ENCODE measurements at places on chromosomes 1 and 21. TPM values are rescaled to one million over a fixed set of nuclear protein-coding genes. Genes with fewer than 3 reads are reported as not detected.

DNA sequence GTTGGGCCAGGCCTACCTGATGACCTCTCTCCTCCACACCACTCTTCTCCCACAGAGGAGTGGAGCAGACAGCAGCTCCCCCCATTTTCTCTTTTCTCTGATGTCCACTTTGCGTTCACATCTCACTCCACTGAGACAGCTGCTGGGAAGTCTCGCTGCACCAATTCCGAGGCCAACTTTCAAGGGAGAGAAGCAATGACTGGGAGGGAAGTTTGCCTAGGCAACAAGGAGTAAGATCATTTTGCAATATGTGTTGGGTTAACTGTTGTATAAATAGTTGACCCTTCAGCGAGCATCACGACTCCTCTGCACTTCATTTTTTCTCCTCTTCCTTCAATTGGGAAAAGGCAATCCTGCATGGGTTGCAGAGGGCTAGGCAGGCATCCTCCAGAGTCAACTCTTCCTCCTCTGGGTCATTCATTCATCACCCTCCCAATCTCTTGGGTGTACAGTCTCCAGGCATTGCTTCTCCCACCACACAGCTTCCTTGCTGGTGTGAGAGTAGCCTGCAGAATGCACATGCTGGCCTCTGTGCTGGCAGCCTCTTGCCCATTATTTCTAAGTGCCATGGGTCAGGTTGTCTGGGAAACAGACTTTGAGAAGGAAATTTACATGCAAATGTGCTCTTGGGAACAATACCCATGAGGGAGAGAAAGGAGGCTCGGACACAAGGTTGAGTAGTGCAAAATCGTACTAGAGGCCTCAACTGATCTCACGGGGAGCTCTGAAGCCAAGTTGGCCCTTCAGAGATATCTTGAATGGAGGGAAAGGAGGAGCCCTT lies 75.8 kb upstream of the BCAR3 start:
- no peak for DNase-seq

GRCh38 chr1:207393610-207394009 lies 60.5 kb upstream of the CR2 start:
- DNase-seq, result no peak

DNA sequence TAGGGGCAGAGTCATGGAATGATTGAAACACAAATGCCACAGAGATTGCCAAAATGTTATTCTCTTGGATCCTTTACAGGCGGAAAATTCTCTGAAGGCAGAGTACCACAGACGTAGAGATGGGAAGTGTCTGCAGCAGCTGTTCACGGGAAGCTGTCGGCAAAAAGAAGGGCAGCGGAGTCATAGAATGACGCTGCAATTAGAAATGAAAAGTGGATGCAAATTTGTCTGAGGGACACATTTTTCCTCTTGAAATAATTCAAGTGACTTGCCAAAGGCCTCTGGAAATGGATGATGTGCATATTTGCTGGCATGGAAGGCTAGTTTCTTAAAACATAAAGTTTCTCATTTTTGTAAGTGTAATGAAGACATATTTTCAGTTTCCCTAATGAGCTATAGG lies 77.5 kb upstream of the PLD5 start:
- DNase-seq, result no peak

DNA sequence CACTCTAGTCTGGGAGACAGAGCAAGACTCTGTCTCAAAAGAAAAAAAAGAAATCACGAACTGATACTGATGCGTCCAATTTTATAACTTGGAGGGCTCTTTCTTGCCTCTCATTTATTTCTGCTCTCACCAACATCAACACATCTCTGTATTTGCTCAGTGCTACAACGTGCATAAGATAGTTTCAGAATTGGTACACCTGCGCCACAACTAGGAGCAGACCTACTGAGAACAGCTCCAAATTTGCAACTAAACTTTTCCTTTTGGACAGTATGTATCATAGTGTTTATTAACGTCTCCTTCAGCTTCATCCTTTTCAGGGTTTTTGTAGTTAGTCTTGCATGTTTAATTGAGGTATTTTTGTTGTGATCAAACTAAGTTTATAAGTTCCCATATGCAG lies 27.7 kb downstream of the TRAPPC10 start:
- DNase-seq, result no peak

DNA sequence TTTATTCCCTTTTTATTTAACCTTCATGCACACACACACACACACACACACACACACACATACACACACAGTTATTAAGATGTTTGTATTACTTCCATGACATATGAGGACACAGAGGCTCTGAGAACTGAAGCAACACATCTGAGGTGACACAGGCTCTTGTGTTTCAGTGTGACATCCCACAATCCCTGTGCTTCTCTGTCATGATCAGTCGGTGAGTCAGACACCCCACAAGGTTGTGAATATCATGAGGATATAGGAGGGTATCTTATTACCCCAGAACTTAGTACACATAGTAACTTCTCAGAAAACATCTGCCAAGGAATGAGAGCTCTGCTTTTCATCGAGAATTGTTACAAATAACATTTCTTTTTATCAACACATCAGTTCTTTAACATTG lies 459.3 kb downstream of the PLPP3 start:
- DNase-seq, result no peak

DNA sequence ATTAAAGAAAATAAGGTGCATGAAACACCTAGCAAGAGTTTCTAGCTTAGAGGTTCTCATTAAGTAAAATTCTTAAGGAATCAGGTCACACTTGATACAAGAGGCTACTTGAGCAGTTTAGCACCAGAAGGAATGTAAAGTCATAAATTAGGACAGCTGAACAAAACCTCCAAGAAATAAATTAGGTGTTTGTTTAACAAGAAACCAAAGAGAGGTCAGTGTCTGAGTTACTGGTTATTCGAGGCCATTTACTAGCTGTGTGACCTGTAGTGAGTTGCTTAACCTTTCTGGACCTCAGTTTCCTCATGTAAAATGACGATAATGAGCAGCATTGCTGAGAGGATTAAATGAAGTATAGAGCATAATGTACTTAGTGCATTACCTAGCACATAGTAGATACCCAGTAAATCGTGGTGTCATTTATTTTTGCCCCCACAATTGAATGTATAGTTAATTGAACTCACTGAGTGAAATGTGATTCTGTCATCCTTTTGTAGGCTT lies 908 bp upstream of the ELK4 start:
- DNase-seq, result no peak

Gene LMOD1
- total RNA-seq, result not detected
